ENCODE measurements at places on chromosomes 2 and 18.

DNA sequence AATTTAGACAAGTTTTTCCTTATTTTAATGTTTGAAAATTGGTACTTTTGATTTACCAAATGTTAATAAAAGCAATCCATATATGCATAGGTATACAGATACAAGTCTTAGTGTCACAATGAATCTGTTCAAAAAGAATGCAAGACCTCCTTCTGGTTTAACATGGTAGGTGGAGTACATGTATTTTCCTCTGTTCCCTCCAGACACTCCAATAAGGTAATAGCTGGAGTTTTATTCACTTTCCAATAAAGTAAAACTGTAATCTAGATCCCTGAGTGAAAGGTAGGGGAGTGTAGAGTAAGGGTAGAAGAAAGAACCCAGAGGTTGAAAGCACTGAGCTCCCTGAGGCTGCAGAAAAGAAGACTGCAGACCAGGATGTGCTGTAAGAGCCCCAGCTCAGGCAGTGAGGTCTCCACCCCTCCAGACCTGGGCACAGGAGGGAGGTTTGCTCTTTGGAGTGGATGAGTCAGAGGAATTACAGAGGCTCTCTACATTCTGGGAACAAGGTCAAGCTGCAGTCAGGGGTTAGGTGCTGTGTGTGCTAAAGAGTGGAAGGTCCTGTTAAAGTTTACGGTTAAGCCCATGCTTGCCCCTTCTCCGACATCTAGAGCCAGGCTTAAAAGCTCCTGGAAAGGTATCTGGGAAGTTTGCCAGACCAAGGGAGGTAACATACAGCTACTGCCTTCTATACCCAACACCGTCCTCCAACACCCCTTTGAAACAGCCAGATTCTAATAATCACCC, 27.6 kb upstream of the STAT1 start:
- DNase-seq: no peak

- no peak for DNase-seq
Observed at GRCh38 chr2:131041402-131042147, 51.7 kb downstream of the FAM168B start.

DNA sequence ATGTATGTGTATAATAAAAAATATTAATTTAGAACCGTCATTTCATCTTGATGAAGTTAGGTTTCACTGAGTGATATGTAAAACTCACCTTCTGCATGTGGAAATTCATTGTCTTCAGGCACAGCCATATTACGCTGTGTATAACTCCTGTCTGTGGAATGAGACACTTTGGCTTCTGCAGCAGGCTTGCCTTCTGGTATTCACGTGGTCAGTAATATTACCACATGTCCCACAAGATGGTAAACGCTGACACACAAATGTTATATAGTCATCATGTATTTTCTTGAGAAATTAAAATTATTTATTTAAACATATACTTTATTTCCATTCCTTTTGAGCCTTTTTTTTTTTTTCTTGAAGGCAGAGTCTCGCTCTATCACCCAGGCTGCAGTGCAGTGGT, 25.1 kb upstream of the AAK1 start:
- DNase-seq: no peak

DNA sequence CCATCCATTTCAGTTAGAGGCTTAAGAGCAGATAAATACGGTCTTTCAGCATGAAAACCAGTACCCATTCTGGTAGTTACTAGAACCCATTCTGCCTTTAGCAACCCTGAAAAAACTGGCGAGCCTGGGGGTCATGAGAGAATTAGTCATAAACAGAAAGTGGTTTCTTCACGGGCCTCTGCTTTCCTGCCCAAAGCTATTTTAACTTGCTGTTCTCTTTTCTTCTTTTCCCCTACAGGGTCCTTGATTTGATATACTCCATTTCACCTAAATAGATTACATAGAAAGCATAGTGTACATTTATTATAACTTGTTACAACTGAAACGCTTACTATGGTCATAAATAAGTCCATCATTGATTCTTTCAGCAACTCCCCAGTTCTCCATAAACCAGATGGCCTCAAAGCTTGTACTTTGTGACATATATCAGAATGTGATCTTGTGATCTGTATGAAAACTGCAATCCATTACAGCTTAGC, 48.3 kb downstream of the WDFY1 start:
- DNase-seq: no peak

- DNase-seq: no peak
Observed at GRCh38 chr18:32920796-32921787, 148.3 kb upstream of the KLHL14 start.

DNA sequence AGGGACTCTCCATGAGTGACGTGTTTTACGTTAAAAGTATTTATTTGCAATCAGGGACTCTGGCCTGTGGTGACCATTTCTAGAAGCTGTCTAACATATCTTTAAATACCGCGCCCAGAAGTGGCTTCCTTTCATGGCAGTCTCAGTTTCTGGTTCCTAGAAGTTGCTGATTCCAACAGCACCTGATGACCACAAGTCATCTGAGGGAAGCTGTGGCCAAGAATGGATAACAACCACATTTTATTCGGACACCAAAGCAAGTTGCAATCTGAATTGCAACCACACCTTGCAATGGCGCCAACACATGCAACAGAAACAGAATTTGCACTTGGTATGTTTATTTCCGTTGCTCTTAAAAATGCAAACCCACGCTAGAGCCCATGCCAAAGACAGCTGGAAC, 33.1 kb downstream of the MEX3C start:
- DNase-seq: no peak

- no peak for DNase-seq
Observed at GRCh38 chr2:237866101-237866621, 6.7 kb downstream of the RAMP1 start.

DNA sequence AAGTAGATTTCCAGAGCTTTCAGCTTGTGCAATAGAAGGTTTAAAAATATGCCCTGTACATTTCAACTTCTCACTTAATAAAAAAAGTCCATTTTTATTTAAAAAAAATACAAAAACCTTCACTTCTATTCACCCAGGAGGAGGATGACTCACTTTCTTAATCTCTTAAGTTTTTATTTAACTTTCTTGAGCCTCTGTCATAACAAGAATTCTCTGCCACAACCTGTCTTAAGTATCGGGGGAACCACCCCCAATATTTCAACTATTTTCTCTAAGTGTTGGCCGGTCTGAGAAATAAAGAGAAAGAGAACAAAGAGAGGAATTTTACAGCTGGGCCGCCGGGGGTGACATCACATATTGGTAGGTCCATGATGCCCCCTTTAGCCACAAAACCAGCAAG, 58.4 kb downstream of the LRATD1 start:
- DNase-seq: no peak

- DNase-seq: no peak
Observed at GRCh38 chr2:177075254-177075653, 137.3 kb upstream of the HNRNPA3 start.

- DNase-seq: no peak
Observed at GRCh38 chr2:67888351-67889005, 174.3 kb downstream of the C1D start.

DNA sequence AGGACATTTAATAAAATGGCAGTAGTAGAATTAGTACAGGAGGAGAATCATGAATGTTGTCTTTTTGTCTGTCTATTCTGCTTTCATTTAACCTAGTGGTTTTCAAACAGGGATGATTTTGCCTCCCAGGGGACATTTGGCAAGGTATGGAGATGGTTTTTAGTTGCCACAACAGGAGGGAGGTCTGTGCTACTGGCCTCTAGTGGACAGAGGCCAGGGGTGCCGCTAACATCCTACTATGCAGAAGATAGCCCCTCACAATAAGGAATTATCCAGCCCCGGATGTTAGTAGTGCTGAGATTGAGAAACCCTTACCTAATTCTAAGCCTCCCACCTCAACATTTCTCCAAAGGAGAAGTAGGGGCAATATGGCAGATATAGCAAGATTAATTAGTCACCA, 18.3 kb downstream of the FASTKD2 start:
- no peak for DNase-seq
